SHP77 (cell line): ENCODE measurements at places on chromosomes 7 and 10.

DNA sequence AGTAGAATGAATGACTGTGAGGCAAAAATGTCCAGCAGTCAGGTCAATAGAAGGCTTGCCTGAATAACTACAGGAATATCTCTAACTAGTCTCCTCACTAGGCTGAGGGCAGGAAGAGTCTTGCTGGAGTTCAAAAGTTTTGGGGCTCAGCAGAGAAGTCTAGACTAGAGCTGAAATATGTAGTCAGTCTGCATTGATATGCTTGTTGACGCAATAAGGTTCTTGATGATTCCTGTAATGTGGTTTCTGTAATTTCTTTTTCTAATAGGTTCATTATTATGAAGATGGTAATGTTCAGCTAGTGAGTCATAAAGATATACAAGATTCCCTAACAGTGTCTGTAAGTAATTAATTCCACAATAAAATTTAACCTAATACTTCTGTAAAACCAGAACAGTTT is 41.5 kb upstream of the ST7 start:
- DNase-seq, result no peak

DNA sequence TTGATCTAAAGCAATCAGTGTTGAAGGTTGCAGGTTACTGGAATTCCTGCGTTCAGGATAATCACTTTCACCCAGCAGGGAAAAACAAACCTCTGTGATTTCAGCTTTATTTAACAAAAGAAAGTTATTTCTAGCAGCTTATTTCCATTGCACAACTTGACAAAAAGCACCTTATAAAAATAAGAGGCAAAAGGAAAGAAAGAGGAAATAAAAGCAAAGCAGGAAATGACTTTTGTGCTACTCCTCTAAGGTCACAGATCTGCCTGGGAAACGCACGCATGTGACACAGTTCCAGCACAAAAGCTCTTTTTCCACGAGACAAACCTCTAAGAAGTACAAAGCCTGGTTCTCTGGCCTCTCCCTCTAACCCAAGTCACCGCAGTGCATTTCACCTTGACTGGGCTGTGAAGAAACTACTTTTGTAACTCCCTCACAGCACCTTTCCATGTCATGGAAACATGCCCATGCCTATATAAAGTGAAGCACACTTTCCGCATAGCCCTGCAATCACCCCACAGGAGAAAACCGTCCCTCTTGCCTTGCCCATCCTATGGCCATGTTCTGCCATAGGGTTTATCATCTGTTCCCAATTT is 870 bp downstream of the ANK3 start:
- DNase-seq, result no peak

GRCh38 chr7:156969972-156970420 is 20.5 kb downstream of the NOM1 start:
- DNase-seq, result no peak

GRCh38 chr7:98531717-98532116 is 85.4 kb upstream of the NPTX2 start:
- no peak for DNase-seq

DNA sequence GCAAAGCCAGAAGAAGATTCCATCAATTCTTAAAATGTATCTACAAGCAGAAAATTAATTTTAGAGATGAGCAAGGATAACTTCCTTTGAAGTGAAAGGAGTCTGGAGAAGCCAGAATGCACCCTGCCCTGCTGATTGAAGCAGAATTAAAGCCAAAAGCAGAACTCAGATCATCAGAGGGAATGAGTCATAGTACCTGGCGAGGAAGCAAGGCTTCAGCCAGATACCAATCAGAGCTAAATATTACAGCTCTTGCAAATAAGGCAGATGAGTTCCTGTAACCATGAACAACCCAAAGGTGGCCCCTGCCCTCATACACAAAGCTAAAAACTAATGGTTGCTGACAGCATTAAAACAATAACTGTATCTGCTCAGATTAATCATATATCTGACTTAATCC is 10.4 kb downstream of the HTR7 start:
- DNase-seq, result no peak
